ENCODE measurements at places on chromosomes 7 and 10.

DNA sequence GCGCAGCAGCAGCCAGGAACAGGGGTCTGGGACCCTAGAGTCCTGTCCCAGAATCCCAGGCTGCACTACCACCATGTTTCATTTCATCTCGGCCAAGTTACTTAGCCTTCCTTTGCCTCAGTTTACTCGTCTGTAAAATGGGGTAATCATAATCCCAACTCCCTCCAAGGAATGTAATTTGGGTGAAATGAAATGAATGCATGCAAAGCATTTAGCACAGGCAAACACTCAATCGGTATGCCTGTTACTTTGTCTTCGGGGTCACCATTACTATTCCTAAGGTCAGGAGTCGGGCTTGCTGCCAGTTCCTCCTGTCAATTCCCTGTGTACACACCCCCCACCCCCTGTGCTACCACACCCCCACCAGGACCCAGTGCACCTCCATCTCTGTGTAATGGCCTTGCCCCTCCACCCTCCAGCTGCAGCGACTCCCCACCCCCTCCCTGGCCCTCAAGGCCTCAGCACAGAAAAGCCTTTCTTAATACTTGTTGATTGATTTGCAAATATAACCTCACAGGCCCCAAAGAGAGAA is 1.7 kb downstream of the TNS3 start:
- no peak for DNase-seq

DNA sequence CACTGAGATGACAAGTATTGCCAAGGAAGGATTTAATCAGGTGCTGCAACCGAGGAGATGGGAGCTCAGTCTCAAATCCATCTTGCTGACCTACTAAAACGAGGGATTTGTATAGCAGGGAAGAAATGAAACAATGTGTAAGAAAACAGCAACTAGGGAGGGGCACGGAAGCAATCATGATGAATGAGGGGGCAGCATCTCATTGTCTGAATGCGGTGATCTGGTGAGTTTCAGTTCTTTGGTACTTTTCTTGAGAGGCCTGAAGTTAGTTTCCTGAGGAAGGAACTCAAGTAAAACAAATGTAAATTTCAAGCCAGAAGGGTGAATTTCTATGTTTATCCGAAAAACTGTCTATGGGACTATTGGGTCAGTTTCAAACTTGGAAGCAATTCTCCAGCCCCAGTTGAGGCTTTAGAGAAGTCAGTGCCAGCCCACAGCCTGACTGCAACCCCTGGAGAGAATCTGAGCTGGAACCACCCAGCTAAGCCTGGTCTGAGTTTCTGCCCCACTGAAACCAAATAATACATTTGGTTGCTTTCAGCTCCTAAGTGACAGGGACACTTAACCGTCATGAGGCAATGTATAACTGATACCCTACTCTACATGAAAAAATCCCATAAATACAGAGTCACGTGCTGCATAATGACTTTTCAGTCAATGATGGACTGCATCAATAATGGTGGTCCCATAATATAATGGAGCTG is 45.8 kb upstream of the TNS3 start:
- DNase-seq: no peak

DNA sequence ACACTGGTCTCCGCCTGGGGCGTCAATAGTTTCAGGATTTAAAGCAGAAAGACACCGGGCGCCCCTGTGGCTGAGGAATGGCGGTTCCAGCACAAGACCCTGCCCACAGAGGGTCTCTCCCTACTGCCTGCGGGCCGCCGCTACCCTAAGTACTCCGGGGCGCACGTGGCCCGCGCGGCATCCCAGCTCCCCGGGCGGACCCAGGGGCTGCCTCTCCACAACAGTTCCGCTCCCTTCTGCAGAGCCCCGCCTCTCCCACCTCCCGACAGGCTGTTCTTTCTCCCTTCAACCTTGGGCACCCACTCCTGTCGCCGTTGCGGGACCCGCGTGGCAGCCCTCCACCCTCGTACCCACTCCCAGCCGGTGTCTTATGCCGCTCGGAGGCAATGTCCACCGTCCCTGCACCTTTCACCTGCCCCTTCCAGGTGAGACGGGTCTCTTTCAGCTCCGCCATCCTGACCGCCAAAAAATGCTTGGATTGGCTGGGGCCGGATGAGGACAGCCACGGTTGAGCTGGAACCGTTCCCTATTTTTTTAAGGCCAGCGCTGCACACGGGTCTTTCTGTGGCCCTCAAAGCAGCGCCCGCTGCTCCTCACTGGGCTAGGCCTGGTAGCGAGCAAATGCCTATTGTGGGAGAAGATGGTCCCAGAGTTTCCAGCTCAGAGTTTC is 1.6 kb upstream of the NKX2-3 start:
- no peak for DNase-seq

- DNase-seq: no peak
These were observed 19.5 kb upstream of the EIF5AL1 start for GRCh38 chr10:79492839-79493238.

- no peak for DNase-seq
These were observed 254.1 kb upstream of the PFKP start for GRCh38 chr10:2813286-2813685.

GRCh38 chr10:92757066-92757710 is 67.4 kb downstream of the HHEX start:
- no peak for DNase-seq

- no peak for DNase-seq
These were observed 52.6 kb downstream of the ANK3 start for GRCh38 chr10:60336901-60337630.

Data from stimulated activated CD4-positive, alpha-beta T cell treated with anti-CD3 and anti-CD28 coated beads, Interleukin-4, amount 100 ng/mL, for 4 hours (primary cell).